ENCODE measurements at places on chromosomes 16 and 17.

DNA sequence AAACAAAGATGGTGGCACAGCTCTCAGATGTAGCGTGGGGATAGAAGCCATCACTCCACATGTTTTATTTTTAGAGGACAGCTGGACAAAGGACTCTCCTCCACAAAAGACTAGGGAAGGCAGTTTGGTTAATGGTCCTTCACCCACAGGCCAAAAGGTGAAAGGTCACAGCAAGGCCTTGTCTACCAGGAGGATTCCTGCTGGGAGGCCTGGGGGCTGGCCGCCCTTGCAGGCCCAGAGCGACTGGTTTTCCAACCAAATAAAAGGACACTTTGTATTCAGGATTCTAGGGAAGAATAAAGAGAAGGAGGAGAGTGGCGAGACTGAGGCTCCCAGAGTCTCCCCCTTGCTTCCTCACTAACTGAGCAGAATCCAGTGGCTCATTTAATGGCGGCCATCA is 94.3 kb downstream of the AXIN2 start:
- DNase-seq: no peak

GRCh38 chr16:11076259-11077018 is 132.1 kb downstream of the CLEC16A start:
- DNase-seq: no peak

- no peak for DNase-seq
Measured at GRCh38 chr17:48239603-48239995, 132.0 kb downstream of the SNX11 start.

DNA sequence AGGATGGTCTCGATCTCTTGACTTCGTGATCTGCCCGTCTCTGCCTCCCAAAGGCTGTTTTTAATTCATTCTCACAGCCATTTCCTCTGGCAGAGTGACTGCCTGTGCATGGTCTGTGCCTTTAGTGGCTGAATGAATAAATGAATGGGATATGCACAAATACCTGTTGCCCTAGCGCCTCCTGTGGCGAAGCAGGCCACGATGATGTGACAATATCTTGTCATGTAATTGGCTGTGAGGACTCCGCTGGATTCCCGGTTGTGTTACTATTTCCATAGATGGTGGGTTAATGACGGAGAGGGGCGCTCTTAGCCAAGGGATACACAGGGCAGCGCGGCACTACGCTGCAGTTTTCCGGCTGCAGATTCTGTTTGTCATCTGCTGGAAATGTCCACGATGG is 26.8 kb upstream of the ENDOV start:
- DNase-seq: no peak

DNA sequence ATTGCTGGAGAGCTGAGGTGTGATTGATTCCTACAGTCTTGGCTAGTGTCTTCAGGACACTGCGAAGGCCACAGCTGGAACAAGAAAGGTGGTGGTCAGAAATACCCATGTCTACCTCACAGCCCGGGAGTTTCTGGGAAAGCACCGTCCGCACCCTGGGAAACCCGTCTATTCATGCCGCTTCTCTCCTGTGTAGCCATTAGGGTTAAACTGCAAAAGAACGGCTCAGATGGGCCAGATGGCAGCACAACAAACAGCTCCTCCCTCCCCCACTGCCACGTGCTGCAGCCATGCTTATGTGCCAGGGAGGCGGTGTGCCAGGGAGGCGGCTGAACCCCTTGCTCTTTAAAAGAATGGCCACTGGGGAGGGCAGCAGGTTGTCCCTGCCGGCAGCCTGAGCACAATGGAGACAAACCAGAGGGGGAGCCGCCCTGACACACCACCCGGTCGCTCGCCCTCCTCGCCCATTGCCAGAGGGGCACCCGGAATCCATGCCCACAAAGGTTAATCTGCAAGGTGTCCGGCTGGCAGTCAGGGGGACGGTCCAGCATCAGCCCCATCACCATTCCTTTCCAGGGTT is 65.2 kb downstream of the CYTH1 start:
- no peak for DNase-seq

GRCh38 chr16:87764600-87765472 is 950 bp downstream of the KLHDC4 start:
- no peak for DNase-seq

DNA sequence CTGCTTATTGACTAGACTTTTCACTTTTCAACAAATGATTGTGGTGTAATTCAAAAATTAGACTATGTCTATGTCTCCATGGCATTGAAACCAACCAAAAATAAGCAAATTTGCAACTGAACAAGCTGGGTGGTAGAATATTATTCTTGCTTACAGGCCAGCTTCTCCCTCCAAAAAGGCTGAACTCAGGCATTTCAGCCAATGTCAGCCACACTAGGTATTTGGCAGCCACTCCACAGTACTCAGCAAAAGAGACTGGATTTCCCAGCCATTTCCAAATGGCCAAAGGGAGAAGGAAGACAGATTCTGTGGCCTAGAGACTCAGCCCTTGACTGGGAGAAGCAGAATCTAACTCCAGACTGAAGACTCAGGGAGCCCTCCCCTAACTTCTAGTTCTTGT is 121.8 kb upstream of the IRX5 start:
- DNase-seq: no peak

DNA sequence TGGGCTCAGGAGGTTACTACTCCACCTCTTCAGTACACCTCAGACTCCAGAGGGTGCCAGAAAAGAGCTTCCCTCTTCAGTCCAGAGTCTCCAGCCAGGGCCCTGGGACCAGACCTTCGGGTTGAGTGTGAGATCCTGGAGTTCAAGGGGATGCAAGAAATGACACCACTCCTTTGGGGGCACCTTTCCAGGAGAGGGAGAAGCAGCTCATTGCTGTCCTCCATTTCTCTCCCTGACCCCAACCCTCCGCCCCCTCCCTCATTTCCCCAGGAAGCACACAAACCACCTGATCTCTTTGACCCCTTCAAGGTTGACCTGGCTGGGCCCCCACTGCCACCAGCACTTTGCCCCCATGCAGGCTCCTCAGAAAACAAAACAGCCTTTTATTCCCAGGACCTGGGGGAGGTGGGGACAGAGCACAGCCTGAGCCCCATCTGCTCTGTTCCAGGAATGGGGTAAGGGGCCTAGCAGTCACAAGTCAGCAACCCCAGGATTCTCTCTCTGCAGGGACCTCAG is 21.4 kb downstream of the CDH5 start:
- DNase-seq: peak; percentile 77

DNA sequence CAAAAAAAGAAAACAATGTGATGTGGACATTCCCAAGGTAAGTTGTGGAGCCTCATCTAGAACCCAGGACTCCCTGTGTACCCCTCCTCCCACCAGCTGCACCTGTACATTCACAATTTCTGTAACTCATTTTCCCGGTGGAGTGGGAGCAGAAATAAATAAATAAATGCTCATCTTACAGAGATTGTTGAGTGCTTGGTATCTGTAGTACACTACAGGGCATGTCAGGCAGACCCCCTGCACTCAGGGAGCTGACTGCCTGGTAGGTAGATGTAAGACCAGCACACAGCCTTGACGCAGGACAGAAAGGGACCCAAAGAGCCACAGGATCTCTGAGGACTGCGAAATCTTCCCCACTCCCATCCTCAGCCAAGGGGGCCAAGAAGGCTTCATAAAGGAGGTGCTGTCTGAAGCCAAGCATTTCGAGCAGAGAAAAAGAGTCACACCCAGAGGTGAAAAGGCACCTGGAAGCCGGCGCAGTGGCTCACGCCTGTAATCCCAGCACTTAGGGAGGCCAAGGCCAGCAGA is 6.5 kb downstream of the EIF1 start:
- DNase-seq: no peak

DNA sequence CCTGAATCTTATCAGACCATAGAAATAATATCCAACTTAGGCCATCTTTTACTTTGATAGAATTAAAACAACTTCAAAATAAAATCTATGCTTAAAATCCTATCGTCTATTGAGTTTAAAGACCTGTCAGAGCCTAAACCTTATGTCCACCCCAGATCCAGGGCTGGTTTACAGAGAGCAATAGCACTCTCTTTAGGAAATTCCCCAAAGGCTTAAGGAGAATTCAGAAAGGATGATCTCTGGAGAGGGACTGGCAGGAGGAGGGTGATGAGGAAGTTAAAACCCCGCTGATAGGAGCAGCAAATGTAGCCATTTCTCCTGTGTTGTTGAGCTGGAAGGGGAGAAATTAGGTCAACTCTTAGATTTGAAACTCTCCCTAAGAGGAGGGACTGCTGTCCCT is 175.3 kb downstream of the HS3ST4 start:
- DNase-seq: no peak

GRCh38 chr17:19386974-19387920 is at the start of gene MFAP4:
TSS of gene MFAP4 (minus strand) at chr17:19387190. CDS start at chr17:19387155, 35 bp downstream.
- DNase-seq: peak; percentile 96

DNA sequence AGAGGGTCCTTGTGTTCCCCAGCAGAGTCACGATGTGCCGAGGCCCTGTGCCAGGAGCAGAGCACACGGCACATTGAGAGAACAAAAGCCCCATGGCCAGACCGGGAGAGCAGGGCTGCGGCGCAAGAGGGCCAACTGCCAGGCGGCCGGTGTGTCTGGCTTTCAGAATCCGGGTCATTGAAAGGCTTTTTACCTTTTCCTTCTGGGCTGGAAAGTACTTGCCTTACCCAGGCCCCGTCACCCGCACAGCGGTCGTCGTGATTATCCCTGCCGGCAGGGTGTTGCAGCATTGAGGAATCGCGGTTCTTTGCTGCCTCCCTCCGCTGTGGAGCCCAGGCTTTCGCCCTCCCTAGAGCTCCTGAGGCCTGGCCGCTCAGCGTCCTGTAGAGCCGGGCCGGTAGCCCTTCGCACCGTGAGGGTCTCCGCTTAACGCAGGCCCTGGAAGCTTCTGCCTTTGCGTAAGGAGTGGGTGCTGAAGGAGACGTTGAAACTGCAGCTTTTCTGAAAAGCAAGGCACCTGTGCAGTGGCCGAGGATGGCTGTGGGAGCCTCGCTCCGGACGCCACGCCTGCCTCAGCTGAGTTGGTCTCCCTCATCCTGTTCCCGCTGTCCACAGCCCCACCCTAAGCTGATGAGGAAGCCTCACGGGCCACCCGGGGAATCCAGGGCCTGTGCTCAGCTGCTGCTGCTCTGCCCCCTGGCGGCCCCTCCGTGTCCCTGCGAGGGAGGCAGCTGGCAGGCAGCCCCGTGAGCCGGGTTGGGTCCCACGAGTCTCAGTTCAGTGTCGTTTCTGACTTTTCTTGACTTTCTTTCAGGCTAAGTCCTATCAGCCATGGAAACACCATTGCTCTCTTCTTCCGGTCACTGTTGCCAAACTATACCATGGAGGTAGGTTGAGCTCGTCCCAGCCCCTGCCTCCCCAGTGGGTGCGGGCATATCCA is 8.6 kb upstream of the MC1R start:
- no peak for DNase-seq

GRCh38 chr16:89534252-89534756 is 26.1 kb downstream of the SPG7 start:
- DNase-seq: no peak

DNA sequence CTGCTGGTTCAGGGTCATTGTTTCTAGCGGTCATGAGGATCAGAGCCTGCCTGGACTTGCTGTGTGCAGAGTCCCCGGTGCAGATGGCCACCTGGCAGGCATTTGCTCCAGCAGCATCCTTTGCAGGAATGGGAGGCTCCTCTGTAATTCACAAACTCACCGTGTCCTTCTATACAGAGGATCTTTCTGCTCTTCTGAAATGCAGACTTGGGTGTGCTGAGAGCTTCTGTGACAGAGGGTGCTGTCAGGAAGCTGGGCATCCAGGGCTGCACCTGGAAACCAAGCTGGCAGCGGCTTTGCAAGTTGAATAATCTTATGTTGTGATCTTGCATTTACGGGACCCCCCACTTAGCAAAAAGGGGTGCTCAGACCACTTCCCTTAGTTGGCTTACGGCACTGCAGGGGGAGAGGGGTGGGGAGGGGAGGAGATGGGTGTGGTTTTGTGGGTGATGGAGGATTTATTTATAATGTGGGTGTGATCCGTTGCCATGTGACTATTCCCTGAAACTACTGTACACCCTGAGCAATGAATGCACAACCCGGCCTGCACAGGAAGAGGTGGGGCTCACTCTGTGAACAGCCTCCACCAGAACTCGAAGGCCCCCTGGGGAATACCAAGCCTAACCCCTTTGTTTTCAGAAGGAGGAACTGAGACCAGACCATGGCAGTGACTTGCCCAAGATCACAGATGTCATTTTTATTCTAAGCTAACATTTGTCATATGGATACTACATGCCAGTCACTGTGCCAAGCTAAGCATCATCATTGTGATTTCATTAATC is 178.3 kb downstream of the PRKCB start:
- DNase-seq: no peak

DNA sequence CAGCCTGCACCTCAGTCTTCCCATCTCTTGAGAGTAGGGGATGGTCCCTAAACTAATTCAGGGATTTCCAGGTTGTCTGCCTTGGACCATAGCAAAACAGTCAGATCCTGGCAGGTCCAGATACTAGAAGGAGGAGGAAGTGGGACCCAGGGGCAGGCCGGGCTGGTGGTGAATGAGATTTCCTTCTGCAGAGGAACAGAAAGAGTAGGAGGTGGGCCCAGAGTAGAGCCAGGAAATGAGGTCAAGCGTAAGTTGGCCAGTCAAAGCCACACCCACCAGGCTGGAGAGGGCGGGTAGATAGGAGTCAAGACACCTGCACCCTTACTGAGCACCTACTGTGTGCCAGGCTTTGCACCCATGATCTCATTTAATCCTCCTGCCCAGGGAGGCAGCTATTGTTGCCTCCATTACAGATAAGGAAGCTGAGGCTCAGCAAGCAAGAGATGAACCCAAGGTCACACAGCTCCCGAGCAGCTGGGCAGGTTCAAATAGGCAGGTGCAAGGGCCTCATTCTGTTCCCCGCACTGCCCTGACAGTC is 2.6 kb downstream of the CDH5 start:
- DNase-seq: no peak

DNA sequence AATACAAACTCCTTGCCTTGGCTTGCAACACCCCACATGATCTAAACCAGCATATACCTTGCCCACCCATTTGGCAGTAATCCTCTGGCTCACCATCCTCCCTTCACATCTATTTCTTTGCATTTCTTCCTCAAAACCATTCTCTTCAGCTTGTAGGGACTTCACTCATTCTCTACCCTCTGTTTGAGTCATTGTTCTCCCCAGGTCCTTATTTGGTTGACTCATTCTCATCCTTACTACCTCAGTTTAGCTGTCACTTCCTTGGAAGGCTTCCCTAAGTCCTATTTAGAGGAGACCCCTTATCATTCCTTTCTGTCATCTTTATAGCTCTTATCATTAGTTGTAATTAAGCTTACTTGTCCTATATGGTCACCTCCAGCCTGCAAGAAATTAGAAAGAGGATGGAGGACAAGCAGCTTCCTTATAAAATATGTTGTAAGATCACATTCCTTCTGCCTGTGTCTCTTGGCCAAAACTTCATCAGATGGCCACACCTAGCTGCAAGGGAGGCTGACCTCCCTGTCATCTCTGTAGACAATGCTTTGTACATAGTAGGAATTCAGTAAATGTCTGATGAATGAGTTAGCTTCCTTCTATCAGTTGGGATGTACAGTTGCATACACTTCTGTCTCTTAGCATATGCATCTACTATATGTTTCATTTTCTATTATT is 1.7 kb downstream of the TTC19 start:
- no peak for DNase-seq
